ENCODE measurements at places on chromosomes 3 and 15.
A peak's percentile ranks its signal among the peaks of the same experiment; 100 is the strongest.

GRCh38 chr15:70151003-70151402 lies 53.3 kb upstream of the TLE3 start:
- DNase-seq: no peak

- DNase-seq: no peak
Observed at GRCh38 chr3:72855001-72855400, 6.8 kb upstream of the SHQ1 start.

GRCh38 chr3:46006238-46007032 lies 10.8 kb upstream of the FYCO1 start:
- DNase-seq: no peak

DNA sequence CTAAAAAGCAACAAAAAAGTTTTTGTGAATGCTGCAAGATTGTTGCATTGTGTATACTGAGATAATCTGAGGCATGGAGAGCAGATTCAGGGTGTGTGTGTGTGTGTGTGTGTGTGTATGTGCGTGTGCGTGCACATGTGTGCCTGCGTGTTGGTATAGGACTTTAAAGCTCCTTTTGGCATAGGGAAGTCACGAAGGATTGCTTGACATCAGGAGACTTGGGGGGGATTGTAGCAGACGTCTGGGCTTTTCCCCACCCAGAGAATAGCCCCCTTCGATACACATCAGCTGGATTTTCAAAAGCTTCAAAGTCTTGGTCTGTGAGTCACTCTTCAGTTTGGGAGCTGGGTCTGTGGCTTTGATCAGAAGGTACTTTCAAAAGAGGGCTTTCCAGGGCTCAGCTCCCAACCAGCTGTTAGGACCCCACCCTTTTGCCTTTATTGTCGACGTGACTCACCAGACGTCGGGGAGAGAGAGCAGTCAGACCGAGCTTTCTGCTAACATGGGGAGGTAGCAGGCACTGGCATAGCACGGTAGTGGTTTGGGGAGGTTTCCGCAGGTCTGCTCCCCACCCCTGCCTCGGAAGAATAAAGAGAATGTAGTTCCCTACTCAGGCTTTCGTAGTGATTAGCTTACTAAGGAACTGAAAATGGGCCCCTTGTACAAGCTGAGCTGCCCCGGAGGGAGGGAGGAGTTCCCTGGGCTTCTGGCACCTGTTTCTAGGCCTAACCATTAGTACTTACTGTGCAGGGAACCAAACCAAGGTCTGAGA lies 4.7 kb downstream of the BHLHE40 start:
- peak; percentile 59 for DNase-seq

- no peak for DNase-seq
Observed at GRCh38 chr3:152202976-152203626, 65.6 kb upstream of the MBNL1 start.

- no peak for DNase-seq
Observed at GRCh38 chr3:166783206-166783605, 596.9 kb downstream of the ZBBX start.

- no peak for DNase-seq
Observed at GRCh38 chr15:39890621-39891020, 29.4 kb downstream of the GPR176 start.

DNA sequence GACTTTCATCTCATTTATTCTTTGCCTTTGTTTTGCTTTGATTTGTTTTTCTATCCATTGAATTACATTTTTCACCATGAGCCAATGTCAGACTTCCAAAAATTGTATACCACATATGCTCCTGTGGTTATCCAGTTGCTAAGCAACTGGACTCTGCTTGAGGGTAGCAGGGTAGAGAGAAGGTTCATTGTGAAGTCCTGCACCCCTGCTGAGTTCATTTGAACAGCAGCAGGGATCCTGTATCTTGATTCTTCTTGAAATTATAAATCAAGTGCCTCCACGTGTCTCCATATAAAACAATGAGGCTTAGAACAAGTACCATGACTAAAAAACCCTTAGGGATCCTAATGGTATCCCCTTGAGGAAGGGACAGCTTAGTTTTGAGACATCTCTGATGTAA lies 449.3 kb downstream of the ROBO2 start:
- DNase-seq: no peak

GRCh38 chr3:63030666-63031065 lies 155.4 kb upstream of the CADPS start:
- no peak for DNase-seq

- no peak for DNase-seq
Observed at GRCh38 chr3:112425858-112426750, 73.2 kb downstream of the BTLA start.

DNA sequence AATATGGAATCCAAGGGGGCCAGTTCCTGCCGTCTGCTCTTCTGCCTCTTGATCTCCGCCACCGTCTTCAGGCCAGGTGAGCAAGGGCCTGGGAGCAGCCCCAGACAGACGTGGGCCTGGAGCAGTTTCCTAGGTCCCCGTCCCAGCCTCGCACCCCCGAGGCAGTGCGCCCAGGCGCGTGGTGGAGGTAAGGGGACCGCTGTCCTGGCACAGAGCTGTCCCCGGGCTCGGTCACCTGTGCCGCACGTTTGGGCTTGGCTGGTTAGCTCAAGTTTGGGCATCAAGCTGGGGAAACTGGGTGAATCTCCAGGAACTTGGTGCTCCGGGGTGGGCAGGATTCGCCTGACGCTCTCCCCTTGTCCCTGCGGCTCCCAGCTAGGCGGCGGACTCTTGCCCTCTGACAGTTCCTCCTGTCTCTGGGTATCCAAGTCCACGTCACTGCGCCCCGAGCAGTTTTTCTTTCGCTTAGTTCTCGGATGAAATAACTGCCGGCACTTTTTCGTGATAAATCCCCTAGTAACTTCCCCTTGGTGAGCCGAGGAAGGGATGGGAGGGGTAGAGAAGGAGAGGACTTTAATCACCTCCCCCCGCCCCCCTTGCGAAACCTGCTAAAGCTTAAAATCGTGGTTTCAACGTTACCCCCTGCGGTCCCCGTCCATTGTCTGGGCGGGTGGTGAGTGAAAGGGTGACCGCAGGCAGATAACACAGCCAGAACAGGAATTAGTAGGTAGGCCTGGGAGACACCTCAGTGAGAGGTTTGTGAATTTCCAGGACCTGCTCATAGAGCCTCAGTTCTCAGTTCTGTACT lies 901 bp downstream of the ALCAM start:
- peak; percentile 42 for DNase-seq

- DNase-seq: no peak
Observed at GRCh38 chr15:52284164-52284563, 11.4 kb downstream of the MYO5C start.

DNA sequence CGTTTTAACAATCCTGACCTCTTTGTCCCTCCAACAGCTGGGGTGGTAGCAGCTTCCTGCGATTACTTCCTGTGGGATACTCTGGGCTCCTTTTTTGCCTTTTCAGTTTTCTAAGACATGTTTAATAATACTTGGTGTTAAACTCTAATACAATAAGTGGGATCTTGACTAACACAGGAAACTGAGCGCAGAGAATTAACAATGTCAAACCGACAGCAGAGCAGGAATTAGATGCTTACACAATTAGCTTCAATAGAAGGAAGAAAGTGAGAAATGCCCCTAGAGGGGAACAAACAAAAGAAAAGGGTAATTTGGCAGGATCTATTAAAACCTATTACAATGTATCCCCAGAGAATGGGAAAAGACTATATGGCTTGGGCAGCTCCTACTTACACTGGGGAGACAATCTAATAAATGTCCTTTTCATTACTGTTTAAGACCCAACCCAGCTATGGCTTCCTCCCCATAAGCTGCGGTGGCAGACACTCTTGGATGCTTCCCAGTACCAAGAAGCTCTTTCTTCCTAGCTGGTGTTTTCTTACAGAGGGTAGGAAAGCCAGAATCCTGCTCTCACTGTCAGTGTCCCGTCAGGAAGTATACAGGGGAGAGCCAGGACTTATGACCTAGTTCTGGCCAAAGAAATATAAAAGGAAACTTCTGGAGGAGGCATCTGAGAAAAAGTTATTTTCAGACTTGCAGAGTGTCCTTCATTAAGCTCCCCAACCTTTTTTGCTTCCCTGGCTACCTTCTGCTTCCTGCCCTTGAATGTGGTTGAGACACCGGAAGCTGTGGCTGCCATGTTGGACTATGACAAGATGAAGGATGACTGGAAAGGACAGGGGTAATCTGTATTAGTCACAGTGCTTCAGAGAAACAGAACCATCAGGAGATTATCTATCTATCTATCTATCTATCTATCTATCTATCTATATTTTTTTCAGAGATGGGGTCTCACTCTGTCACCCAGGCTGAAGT lies 194.1 kb upstream of the KBTBD8 start:
- no peak for DNase-seq

DNA sequence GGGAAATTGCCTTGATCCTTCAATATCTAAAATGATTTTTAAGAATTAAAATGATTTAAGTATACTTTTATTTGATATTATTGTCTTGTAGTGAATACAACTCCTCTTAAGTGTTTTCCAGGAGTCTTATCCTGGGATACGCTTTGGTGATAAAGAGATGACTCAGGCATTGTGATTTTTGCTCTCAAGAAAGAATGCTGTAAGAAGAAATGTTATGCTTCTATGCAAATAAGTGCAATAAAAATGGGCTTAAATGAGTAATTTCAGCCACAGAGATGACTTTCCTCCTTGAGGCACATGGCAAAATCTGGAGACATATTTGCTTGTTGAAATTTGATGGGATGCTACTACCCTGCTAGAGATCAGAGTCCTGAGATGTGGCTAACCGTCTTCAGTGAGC lies 358.6 kb upstream of the BCHE start:
- no peak for DNase-seq

GRCh38 chr3:86993704-86994103 lies 2.8 kb upstream of the VGLL3 start:
- no peak for DNase-seq

- DNase-seq: no peak
Observed at GRCh38 chr3:58161435-58162398, 49.1 kb downstream of the DNASE1L3 start.

GRCh38 chr3:12536423-12536822 lies 8.9 kb downstream of the MKRN2OS start:
- no peak for DNase-seq

DNA sequence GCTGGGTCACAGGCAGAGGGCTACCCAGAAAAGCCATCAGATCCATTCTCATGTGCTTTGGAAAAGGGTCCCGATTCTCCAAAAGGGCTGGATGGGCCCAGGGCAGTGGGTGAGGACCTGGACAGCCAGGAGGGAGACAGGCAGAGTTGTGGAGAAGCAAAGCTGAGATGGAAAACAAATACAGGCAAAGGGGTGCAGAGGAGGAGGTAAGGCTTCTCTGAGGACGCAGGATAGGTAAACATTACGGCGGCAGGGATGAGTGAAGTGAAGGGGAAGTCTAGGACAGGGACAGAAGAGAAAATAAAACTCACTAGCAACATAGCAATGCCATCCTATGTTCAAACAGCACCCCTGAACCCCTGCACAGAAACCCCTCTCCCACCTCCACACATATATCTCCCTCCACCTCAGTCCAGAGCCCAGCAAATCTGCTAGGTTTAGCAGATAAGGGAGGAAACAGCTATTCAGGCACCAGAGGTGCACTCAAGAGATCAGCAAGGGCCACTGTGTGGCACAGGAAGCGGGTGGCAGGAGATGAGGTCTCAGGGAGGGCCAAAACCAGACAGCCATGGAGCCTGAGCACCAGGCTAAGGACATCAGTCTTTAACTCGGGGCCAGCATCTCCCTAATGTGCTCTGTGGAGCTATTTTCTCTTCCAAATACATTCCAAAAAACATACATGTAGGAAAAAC lies 51.3 kb downstream of the HOMER2 start:
- no peak for DNase-seq

- no peak for DNase-seq
Observed at GRCh38 chr3:128369121-128369703, 97.5 kb downstream of the DNAJB8 start.

DNA sequence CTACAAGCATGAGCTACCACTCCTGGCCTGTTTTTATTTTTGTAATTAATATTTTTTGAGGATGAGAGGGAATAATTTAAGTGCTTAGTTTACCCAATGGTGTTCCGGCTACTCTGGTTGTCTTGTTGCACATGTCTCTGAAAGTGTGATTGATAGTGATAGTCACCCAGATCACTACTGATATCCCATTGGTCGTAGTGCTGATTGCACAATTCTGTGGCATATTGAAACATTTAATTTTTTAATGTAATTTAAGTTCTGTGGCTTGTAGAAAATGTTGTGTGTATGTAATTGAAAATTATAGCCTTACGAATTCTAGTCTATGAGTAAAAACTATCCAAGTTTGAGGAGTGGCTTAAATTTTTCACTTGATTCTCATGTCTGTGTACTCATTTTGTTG lies 11.9 kb downstream of the ARIH2 start:
- DNase-seq: no peak

- DNase-seq: no peak
Observed at GRCh38 chr3:190605385-190605784, 91.5 kb downstream of the IL1RAP start.

DNA sequence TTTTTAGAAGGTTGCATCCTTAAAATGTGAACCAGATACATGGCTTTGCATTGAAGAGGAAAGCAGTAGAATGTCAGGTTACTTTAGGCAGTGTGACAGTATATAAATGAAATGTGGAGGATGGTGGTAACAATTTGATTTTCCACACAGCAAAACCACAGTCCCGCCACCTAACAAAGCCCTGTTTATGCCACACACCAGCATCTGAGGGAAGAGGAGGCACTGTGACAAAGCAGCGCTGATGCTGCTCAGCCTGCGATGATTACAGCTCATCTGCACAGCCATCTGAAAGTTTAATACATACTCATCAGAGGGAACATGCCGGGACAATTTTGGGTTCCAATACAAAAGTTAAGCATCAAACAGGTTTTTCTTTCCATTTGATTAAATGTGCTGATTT lies 8.9 kb downstream of the RNF7 start:
- DNase-seq: no peak

GRCh38 chr3:190734490-190734889 lies 128.0 kb downstream of the GMNC start:
- no peak for DNase-seq

GRCh38 chr3:69791919-69792399 lies 52.7 kb downstream of the MITF start:
- DNase-seq: no peak

GRCh38 chr3:30810625-30811024 lies 83.8 kb downstream of the GADL1 start:
- DNase-seq: no peak

DNA sequence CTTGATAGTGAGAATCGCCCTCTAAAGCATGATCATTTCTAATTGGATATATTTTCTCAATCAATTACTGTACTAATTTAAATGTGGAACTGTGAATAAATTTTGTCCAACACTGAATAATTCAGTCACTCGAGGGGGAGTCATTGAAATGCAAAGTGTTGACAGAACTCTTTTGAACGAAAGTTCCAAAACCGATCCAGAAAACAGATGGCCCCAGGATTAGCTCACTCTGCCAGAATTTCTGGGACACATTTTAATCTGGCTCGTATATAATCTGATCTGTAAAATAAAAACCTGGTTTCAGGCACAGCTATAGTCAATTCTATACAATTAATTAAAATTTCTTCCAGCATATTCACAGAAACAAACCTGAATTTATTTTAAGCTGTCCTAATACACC lies 580.4 kb downstream of the ROBO1 start:
- DNase-seq: no peak

Measured in stimulated activated CD4-positive, alpha-beta T cell treated with anti-CD3 and anti-CD28 coated beads, TNF-alpha, amount 100 ng/mL, for 1 hour (primary cell).